ENCODE measurements at places on chromosomes 2 and 18.
A peak's percentile ranks its signal among the peaks of the same experiment; 100 is the strongest.

- no peak for DNase-seq
Measured at GRCh38 chr2:8574196-8575037, 107.4 kb upstream of the ID2 start.

GRCh38 chr2:69828938-69829255, 563 bp upstream of the GMCL1 start:
- no peak for DNase-seq

- DNase-seq, result no peak
Measured at GRCh38 chr2:64807417-64807816, 153.7 kb upstream of the SERTAD2 start.

GRCh38 chr2:34029073-34029472, 430.0 kb upstream of the FAM98A start:
- DNase-seq, result no peak

- DNase-seq, result no peak
Measured at GRCh38 chr2:171086352-171087290, 74.1 kb downstream of the TLK1 start.

- no peak for DNase-seq
Measured at GRCh38 chr2:8159211-8159965, 522.5 kb upstream of the ID2 start.

DNA sequence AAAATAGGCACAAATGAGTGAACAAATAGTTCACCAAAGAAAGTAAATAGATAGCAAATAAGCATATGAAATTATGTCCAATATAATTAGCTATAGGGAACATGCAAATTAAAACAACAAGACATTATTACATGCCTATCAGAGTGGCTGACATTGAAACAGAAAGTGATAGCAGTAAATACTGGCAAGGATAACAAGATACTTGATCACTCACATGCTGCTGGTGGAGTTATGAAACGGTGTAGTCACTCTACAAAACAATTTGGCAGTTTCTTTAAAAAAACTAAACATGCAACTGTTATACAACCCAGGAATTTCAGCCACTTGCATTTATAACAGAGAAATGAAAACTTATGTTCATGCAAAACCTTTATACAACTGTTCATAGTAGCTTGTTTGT, 439.2 kb upstream of the ACVR2A start:
- DNase-seq, result no peak

- DNase-seq, result no peak
Measured at GRCh38 chr2:47656715-47657600, 126.0 kb upstream of the MSH6 start.

- DNase-seq, result no peak
Measured at GRCh38 chr2:223887127-223887526, 49.7 kb upstream of the AP1S3 start.

GRCh38 chr2:215272918-215273317, 38.9 kb upstream of the ATIC start:
- no peak for DNase-seq

GRCh38 chr2:213238753-213239495, 45.3 kb upstream of the SPAG16 start:
- no peak for DNase-seq

GRCh38 chr2:215484570-215484969, 48.7 kb upstream of the FN1 start:
- DNase-seq, result no peak

DNA sequence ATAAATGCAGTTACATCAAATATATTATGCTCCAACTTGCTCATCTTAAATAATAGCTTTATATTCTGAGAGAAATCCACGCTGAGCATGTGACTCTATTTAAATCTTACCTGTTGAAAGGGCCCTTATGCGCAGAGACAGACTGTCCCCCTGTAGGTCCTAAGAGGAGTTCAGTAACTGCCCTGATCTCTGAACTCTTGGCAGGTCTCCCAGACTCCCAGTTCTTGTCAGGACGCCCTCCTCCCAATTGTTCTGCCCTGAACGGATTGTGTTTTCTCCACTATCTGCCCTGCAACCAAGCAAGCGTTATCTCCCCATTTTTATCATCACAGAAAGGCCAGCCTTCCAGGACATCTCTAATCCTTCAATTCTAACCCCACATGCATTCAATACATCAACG, 954.6 kb downstream of the TSN start:
- DNase-seq, result no peak

- DNase-seq, result no peak
Measured at GRCh38 chr2:201961401-201961800, 72.3 kb upstream of the FZD7 start.

DNA sequence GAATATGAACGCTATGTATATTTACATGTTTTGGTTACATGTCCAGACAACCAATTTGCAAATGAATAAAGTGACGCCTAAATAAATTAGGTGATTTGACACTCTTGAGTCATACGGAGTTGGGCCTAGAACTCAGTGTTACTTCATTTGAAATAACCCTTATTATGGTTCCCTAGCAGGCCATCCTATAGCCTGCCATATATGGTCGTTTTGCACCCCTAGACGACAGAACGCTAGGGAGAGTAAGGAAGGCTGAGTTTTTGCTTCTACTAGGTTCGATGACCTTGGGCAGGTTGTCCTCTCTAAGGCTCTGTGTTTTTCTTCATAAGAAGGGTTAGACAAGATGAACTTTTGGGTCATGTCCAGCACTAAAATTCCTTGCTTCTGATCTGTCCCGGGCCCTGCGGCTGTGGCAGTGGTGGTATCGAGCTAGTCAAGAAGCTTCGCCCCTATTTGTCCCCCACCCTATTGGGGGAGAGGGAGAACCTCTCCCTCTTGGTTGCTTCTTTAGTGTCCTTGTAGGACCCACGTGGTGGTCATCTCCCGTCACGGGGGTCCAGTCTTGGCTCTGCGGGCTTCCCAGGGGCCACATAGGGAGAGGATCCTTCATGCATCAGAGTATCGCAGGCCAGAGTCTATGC, 574 bp upstream of the EML4 start:
- no peak for DNase-seq

DNA sequence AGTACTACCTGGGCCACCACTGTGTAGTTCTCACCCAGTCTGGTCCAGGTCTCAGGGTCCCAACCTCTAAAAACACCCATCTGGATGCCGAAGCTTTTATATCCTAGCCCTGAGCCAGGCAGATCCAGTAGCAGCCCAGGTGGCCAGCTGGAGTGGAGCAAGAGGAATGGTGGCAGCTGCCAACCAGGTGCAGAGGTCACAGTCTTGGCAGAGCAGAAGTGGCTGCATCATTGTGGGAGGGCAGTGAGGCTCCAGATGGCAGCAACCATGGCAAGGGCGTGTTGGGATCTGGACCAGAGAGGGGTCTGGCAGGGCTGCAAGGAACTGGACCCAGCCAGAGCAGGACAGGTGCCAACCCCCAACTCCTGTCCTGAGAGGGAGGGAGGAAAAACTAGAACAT, 72.2 kb upstream of the AGAP1 start:
- DNase-seq, result peak; percentile 48

- DNase-seq, result no peak
Measured at GRCh38 chr2:46117379-46117778, 179.8 kb upstream of the EPAS1 start.

DNA sequence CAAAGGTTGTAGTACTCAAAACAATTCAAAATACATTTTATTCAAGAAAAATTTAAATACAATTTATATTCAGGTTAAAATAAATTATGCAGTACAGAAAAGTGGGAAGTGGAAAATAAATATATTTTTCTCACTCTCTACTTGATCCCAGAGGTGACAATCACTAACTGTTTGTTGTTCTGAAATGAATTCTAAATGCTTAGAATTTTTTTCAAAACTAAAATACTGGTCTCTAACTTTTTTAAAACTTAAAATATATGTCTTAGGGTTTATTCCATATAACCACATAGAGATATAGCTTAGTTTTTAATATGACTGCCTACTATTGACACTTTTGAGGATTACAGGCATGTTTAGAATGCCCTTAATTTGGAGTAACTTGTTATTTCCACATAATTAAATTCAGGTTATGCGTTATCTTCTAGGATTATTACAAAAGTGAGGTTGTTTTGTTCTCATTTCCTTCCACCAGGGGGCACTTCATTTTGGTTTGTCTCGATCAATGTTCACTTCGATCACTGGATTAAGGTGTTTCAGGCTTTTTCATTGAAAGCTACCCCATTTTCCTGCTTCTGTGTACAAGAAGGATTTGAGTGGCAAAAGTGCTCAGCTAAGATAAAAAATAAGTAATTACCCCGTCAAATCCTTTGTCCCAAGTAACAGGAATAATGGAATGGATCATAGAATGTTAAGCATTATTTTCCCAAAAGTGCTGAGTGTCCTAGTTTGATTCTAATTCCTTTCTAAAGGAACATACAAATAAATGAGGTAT, 27.1 kb upstream of the TFPI start:
- peak; percentile 38 for DNase-seq

GRCh38 chr2:23286031-23286757, 98.8 kb upstream of the KLHL29 start:
- DNase-seq, result no peak

DNA sequence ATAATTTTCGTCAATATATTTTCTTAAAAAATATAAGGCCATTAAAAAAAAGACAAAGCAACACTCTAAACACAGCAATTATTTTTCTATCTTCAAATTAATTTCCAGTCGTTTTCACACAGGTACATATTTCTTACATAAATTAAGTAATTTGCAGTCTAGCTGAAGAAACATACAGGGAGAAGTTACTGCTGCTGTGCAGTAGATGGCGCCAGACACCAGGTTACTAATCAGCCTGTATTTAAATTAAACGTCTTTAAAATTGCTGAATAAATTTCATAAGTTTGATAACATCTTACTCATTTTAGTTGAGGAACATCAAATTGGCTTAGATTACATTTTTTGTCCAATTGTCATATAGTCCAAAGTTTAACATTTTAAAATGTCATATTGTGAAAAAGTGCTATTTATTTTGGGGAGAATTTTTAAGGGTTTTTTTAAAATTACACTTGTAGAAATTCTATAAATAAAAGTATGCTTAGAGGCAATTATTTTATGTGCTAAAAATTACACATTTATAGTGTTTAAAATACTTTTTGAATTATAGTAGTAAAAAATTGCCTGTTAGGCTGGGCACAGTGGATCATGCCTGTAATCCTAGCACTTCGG, 88.4 kb downstream of the PMAIP1 start:
- DNase-seq, result no peak

DNA sequence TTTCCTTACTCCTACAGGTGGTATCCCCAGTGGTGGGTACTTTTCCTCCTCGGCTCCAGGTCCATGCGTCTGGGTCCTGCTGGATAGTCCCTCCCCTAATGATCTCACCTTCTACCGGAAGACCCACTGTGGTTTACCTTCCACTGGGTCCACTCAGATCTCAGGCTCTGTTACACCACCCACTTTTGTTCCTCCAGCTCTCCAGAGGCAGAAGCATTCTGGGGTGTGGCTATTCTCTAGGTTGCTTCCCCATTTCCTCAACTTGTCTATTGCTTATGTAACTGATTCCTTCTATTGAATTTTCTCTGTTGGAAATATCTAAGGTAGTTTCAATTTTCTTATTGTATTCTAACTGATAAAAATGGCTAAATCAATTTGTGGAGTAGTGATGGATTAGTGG, 87.6 kb upstream of the GALNT5 start:
- no peak for DNase-seq

DNA sequence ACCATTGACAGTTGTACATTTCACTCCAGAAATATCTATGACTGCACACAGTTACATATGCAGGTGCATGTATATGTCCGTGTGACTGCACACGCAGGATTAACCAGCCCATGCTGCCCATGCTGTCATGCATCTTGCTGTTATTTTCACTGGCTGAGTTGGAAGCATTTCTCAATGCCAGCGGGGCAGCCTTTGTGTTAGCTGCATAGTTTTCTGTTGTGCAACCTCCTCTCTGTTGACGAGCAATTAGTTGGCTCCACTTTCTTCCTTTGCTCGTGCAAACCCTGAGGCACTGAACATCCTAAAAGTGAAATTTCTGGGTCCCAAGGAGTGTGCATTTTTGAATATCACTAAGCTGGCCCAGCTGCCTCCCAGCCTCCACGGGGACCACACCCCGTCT, 133.4 kb upstream of the GLI2 start:
- no peak for DNase-seq

DNA sequence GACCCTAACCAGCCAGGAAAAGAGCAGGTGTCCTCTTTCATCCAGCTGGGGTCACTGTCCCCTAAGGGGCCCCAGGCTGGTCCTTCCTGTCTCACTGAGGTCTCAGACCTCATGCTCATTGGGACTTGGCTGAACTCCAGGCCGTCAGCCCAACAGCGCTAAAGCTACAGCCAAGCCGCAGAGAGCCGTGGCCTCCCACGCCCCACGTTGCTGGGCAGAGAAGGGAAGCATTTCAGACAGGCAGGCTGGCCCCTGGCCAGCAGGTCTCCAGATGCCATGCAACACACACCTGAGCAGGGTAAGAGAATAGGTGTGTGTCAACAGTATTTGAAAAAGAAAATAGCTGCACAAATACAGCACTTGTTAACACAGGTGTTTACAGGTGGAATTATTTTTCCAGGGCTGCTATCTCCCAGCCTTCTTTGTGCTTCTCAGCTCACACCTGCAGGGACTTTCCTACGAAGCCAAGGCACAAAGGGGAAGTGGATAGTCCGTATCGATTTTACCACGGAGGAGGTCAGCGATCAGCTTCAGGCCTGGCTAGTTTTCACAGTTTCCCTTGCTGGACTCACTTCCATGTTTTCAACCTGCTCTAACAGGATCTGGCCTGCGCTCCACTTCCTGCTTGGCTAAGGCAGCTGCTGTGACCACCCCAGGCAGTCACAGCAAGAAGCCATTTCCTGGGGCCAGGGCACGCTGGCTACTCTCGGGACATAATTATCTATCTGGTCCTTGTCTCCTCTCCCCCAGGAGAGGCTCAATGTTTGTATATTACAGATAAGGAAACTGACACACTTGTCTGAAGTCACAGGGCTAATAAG, 156.1 kb upstream of the ID2 start:
- peak; percentile 98 for DNase-seq

DNA sequence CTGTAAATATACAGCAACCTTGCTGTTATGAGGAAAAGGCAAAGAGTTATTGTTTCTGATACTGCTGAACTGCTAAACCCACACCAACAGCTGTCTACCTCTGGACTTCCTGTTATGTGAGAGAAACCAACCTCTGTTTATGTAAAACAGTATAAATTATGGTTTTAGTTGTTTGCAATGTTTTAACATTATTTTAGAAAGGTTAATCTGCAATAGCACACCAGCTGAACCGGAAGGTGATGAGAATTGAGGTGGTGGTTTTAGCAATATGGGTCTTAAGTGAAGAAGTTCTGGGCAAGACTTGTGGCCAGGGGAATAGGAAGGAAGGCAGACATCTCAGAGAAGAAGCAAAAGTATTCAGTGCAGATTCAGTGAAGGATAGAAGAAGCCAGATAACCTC, 237.8 kb downstream of the PLCL1 start:
- DNase-seq, result no peak

DNA sequence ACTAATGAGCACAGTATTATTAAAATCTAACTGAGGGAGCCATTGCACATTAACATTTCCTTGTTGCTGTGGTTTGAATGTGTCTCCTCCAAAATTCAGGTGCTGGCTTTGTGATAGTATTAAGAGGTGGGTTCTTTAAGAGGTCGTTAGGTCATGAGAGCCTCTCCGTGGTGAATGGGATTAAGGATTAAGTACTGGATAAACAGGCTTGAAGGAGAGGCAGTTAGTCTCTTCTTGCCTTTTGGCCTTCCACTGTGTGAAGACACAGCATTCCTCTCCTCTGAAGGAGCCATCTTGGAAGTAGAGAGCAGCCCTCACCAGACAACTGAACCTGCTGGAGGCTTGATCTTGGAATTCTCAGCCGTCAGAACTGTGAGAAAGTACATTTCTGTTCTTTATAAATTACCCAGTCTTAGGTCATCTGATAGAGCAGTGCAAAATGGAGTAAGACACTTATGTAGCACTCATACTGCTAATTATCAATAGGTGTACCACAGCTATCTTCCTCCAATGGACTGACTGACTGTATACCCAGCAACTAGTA, 182.7 kb downstream of the MYO3B start:
- DNase-seq, result no peak
